ENCODE measurements at places on chromosomes 4 and X.
A peak's percentile ranks its signal among the peaks of the same experiment; 100 is the strongest.

DNA sequence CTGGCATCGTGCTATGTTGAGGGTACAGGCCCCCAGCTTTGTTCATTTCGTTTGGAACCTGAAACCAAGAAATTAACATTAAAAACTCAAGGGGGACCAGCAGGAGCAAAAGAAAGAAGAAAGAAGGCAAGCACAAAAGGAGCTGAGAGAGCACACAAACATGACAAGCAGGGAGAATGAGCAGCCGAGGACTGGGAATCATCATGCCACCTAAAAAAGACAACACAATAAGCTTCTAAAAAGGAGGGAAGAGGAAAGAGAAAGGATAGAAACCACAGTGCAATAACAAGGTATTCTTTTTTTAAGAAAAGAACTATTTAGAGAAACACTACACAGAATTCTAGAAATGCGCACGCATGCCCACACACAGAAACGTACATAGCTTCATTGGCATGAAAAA lies 103.2 kb upstream of the FAM9B start:
- DNase-seq: no peak

DNA sequence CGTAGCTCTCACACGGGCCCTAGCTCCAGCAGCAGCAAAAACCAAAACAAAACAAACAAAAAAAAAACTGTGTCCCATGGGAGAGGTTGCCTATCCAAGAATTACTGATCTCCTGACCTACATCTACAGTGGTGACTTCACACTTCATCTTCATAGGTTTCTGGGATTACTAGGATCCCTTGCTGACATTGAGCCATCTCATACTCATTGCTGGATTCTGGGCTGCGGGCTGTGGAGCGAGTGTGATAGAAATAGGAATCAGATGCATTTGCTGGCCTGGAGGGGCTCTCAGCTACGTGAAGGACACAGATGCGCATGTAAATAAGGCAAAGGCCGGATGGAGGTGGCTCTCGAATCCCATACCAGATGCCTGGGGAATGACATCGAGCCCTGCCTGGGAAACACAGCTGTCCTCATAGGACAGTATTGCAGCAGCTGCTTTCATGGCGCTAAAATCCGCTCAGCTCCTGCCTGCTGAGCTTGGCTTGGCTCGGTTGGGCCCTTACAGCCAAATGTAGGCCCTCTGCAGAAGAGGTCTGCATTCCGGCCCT lies 41.7 kb downstream of the CNGA2 start:
- DNase-seq: no peak

DNA sequence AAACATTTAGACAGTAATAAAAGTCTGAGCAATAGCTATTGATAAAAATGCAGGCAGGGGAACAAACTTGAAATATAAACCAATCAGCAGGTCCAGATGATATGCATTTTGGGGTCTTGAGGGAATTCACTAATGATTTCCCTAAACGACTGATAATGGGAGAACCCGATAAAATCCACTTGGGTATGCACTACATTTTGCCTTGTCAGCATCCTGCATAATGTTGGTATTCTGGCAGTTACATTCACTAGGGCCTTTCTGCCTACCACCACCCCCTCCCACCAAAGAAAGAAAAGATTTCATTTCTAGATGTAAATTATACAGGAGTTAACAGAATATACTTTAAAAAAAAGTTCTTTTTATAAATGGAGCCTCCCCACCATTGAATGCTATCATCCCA lies 63.5 kb upstream of the IL1RAPL2 start:
- no peak for DNase-seq

DNA sequence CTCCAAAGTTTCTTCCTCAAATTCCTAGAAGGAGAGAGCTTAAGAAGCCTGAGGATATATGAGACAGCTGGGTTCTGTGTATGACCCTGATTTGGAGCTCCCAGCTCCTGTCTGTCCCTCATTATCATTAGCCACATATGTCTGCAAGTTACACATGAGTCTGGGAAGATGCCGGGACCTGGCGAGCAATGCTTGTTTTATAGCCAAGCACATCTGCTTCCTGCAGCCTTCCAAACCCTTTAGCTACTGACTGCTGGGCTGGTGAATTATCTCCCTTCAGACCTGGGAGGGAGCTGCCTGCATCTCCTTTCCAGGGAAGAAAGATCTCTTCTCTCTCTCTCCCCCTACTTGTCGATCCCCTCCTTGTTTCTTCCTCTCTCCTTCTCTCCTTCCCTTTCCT lies 556.7 kb upstream of the BOD1L1 start:
- no peak for DNase-seq

DNA sequence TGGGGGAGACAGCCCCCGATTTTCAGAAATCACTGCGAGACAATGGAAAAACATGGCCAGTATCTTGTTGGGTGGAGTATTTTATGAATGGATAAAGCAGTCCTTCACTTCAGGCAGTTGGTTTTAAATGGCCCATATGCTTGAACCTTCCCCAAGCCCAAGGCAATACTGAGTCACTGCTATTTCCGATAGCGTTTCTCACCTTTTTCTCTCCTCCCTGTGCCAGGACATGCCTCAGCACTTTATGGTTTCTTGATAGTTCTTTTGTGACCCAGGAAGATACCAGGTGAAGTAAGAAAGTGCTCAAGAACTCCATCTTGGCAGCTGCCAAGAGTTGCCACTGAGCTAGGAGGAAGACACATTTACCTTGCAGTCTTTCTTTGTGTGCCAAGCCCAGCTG lies 26.8 kb upstream of the ESX1 start:
- no peak for DNase-seq

GRCh38 chr4:150250293-150250997 lies 172.2 kb downstream of the DCLK2 start:
- DNase-seq: no peak

- no peak for DNase-seq
Observed at GRCh38 chr4:57154191-57154590, 44.0 kb upstream of the IGFBP7 start.

GRCh38 chr4:1249731-1250526 lies 999 bp upstream of the CTBP1 start:
- no peak for DNase-seq

- DNase-seq: peak; percentile 23
Observed at GRCh38 chr4:101328063-101328602, 19.2 kb downstream of the PPP3CA start.

- DNase-seq: no peak
Observed at GRCh38 chr4:159151689-159152088, 48.8 kb downstream of the RAPGEF2 start.

DNA sequence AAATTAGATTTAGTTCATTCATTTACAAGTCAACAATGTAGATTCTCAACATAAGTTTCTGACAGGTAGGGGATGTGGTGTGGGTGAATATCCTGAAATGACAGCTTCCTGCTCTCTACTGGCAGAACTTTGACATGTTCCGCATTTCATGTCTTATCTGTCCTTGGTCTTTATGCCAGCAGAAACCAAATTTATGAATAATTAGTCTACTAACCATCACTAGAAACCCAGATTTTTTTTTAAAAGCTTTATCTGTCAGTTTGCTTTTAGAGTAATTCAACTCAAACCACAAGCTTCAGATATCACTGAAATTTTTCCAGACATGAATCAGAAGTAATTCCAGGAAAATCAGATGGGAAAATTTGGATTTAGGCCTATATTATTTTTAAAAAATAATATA lies 17.9 kb downstream of the COQ2 start:
- DNase-seq: no peak

- no peak for DNase-seq
Observed at GRCh38 chr4:125155251-125155650, 159.5 kb upstream of the FAT4 start.

DNA sequence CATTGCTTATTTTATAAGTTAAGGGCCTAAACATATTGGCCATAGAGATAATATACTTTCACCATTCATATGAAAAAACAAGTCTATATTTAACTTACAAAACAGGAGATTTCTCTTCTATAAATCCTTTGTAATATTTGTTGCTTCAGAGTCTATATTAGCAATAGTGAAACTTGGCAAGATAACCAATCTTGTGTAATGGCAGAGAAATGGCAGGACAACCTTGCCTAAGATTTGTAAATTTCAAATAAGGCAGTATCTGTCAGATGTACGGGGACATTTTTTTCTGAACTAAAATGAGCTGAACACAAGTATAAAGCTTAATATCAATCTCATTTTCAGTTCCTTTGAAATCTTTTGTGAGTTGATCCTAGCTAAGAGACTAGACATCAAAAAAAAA lies 17.8 kb upstream of the CPEB2 start:
- DNase-seq: no peak

DNA sequence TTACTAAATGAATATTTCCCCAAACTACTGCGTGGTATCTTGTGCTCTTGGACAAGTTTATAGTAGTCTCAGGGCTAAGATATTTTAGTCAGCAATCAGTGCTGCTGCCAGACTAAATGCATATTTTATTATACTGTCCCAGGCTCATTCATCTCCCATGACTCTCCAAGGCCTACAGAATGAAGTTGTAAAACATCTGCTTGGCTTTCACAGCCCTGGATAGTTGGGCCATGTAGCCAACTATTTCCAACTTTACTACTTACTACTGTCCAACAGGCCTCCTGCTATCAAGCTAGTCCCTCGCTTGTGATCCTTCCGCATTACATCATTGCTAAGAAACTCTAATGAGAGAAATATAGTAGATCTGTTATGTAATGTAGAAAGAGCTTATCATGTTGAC lies 31.4 kb downstream of the MAGEB16 start:
- no peak for DNase-seq

- DNase-seq: no peak
Observed at GRCh38 chrX:12197030-12197429, 58.8 kb downstream of the FRMPD4 start.

Data from activated gamma-delta T cell treated with Interleukin-2 at 50 U/mL for 16 hours (primary cell).